Stimulated activated CD8-positive, alpha-beta memory T cell treated with anti-CD3 and anti-CD28 coated beads, Interleukin-7, amount 100 ng/mL, for 4 hours (primary cell): ENCODE measurements at places on chromosomes 7 and 10.

DNA sequence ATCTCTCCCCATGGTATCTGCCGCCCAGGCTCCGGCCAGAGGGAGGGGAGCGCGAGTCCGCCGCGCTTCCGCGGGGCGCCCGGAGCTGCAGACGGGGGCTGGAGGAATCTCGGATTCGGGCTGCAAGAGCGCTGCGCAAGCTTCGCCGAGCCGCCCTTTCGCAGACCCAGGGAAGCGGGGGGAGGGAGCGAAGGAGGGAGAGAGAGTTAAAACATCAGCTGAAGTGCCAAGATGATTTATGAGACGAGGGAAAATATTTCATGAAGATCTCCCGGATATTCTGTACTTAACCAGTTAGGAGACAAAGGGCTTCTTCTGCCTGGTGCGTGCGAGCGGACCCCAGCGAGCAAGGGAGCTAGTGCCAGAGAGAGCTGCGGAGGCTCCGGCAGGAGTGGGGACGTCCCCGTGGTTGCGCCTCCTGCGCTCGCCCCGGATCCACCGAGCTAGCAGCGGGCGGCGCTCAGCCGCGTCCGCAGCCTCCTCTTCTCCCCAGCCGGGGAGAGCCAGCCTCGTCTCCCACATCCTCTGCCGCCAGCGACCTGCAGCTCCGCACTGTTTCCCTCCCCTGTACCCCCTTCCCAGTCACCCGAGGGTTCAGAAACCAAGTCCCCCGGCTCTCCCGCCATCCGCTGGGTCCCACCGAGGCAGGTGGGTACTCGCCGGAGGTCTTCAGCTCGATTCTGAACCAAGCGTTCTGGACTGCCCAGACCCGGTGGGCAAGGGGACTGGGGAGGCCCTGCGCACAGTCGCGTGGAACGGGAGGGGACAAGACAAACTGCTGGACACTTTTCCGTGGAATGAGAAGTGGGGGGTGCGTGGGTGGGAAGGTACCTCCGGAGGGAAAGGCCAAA lies 1.0 kb upstream of the PAX2 start:
- no peak for DNase-seq

DNA sequence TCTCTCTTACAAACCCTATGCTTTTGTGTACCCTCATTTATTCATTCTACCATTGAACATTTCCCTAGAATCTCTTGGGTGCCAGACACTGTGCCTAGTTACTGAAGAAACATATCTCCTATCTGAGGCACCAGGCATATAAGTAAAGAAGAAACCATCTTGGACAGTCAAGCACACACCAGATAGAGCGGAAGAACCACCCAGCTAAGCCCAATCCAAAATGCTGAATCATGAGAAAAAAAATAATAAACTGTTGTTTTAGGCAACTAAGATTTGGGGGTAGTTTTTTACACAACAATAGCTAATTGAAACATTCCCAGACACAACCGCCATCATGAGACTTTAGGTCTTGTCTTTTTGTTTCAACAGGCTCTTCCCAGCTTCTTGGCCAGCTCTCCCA lies 102.3 kb upstream of the TCF7L2 start:
- no peak for DNase-seq

DNA sequence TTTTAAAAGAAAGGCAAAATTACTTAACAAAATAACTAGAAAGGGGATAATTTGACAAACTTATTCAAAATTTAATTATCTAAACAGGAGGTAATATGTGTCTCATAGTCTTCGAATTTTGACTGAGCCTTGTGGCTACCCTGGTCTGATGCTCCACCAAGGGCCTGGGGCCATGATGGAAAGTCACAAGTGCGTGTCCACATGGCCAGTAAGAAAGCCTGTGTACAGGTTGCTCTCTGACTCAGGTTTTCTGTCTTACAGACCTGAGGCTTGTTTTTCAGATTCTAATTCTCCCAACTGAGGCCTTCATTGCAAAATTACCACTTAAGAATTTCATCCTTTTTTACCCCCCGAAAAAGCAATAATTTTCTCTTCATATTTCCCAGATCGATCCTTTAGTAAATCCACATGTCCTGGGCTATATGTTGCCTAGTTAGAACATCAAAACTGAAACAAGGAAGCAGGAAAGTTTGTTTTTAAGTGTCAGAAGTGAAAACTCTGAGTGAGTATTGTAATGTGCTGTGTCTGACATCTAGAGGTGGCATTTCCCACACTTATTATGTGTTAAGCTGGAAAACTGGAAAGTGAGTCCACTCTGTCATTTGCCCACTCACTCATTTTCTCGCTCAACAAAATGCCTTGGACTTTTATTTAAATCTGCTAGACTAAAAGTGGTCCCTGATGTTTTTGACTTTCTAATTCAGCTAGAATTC lies 10.0 kb downstream of the CYP3A43 start:
- no peak for DNase-seq

DNA sequence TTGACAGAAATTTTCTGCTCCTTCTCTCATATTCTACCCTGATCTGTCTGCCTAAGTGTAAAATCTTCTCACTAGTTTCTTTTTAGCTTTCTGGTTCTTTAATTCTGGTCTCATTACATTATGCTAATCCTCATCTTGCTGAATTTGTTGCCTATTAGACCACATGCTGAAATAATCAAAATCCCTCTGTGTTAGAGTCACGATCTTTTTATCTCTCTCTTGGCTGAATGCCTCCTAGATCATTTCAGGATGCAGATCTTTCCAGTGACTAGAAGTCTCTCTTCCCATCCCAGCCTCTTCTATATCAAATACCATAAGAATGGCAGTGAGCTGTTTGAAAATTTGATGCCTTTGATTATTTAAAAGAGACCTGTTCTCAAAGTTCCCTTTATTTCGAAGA lies 661.9 kb downstream of the SORCS1 start:
- no peak for DNase-seq

GRCh38 chr10:12056748-12057147 lies 12.0 kb upstream of the DHTKD1 start:
- no peak for DNase-seq

GRCh38 chr10:69389827-69390490 lies 26.8 kb downstream of the TACR2 start:
- no peak for DNase-seq

- DNase-seq: no peak
Measured at GRCh38 chr10:72095195-72095594, 6.8 kb upstream of the SPOCK2 start.

DNA sequence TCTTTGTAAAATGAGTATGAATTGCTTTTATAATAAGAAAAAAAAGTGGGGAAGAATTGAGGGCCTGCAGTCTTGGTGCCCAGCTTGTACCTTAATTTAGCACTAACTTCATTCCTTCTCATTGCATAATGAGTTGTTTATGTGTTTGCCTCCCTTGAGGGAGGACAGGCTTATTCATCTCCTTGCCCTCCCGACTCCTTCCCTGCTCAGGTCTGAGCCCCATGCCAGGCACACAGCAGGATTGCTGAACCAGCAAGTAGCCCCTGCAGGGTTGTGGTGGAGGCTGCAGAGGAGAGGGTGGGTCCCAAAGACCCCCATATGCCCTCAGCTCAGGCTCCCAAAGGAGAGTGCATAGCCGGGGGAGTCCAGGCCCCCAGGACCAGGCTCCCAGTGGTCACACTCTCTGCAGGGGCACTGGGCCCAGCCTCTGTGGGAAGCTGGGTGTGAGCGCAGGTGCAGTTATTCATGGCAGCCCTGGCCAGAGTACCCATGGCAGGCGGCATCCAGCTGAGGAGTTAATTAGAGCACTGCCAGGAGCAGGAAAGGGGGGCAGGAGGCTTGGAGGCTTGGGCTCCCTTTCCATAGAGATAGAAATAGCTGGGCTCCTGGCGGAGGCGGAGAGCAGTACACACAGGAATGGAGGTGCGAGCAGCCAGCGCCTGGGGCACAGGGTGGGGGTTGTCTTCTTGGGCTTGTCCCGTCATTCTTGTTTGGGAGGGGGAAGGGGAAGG lies 28.2 kb upstream of the GOLGA7B start:
- no peak for DNase-seq

- no peak for DNase-seq
Measured at GRCh38 chr10:113880236-113880635, 25.8 kb downstream of the NHLRC2 start.

DNA sequence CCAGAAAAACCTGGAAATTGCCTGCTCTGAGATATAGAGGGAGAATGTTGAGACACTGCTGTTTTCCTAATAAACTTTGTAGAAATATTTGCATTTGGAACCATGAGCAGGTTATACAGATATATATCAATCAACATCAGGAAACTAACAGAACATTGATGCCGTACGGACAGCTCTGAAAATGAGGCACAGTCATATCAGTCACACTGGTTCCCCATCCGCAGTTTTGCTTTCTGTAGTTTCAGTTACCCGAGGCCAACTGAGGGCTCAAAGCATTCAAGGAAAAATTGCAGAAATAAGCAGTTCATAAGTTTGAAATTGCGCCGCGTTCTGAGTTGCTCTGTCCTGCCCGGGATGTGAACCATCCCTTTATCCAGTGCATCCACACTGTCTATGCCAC lies 137.9 kb downstream of the KLF6 start:
- DNase-seq: no peak

DNA sequence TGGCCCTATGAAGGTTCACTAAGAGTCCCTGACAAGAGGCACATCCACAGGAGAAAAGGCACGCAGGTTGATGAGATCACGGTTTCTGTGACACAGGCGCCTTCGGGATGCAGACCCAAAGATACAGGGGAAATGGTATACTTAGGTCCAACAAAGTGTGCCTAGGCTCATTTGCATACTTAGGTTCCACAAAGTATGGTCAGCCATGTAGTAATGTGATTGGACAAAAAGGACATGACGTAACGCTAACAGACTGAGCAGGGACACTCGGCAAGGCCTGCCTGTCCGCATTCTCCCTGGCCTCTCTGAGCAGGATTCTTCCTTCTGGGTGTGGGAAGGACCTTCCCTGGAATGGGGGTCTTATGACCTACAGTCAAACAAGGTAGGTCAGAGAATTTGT lies 190.6 kb downstream of the CELF2 start:
- DNase-seq: no peak

DNA sequence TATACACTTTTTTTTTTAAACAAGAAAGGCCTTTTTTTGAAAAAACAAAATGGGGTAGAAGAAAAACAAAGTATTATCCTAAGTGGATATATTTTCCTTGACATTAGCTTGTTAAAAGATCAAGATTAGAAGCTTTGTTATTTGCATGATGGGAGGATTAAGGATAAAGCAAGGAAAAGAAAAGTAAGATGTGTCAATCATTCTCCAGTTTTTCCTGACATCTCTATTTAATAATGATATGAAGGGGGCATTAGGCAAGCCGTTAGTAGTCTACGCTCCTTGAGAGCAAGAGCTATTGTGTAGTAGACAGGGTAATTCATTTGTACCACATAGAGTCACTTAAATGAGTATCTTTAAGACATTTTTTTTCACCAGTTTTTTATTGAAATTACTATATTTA lies 137.6 kb downstream of the RNF133 start:
- no peak for DNase-seq

DNA sequence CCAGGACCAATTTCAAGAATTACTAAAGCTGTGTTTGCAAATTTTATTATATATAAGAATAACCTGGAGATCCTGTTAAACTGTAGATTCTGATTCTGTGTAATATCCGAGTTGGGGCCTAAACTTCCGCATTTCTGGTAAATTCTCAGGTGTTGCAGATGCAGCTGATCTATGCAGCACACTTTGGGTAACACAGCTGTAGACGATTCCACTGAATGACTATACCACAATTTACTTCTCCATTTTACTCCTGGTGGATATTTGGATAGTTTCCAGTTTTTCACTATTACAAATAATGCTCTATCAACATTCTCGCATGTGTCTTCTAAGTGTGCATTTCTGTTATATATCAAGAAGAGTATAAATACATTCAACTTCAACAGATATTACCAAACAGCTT lies 7.5 kb downstream of the GDI2 start:
- DNase-seq: no peak

DNA sequence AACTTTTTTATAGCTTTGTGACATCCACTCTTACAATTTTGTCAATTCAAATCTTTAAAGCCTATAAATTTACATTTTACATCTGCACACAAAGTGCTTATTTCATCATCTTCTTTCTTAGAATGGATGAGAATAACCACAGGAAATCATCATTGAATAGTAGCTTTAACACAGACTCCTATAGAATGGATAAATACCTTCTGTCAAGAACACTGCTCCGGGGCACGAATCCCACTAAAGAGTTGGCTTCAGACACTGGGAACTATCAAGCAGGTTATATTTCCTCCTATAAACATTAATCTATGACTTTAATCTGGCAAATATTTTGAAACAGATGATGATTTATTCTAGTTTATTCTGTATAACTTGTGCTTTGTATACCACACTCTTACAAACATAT lies 269.7 kb upstream of the TPK1 start:
- DNase-seq: no peak

- no peak for DNase-seq
Measured at GRCh38 chr10:36063396-36063795, 421.3 kb upstream of the FZD8 start.

GRCh38 chr7:101170617-101171441 lies 5.5 kb upstream of the VGF start:
- DNase-seq: no peak

- no peak for DNase-seq
Measured at GRCh38 chr10:96457341-96457740, 56.4 kb downstream of the TLL2 start.

DNA sequence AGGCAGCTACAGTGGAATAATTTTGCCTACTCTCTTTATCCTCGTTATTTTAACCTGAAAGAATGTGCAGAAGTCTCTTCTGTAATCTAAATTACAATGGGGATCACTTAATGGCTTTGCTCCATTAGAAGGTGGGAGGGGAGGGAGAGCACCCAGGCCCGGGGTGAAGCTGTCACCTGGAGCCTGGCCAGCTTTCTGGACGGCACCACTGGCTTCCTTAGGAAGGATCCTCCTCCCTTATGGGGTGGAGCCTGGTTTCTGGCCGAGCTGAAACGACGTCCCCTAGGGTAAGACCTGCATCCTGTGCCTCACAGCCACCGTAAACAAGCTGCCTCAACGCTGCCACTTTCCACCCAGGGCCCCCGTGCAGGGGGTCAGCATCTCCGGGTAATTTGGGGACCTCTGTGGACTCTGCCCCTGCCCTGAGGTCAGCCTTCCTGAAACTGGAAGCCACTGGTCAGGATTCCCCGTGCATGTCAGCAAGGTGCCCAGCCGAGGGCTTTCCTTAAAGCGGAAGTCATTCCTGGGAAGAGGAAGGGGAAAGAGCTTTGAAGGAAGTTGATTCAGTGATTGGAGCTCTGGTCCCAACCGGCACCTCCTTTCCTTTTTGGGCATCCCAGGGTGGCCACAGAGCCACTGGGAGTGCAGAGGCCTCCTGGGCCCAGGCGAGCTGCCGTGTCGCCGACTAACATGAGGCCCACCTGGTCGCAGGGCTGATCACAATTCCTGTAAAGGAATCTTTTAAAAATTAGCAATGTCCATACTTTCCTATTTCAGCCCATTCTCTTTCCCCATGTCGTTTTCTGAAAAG lies 569.1 kb downstream of the DNAJB6 start:
- no peak for DNase-seq

- DNase-seq: no peak
Measured at GRCh38 chr10:44278837-44279324, 106.0 kb downstream of the CXCL12 start.

DNA sequence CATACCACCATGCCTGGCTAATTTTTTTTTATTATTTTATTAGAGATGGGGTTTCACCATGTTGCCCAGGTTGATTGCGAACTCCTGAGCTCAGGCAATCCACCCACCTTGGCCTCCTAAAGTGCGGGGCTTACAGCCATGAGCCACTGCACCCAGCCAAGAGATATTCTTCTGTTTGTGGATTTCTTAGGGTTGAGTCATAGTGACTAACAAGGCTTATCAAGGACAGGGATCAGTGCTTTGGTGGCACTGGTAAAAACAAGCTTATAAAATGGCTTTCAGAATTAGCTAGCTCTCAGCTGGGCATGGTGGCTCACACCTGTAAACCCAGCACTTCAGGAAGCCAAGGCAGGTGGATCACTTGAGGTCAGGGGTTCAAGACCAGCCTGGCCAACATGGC lies 122.4 kb downstream of the ZNF248 start:
- no peak for DNase-seq
